ENCODE measurements at places on chromosomes 3 and 15.
A peak's percentile ranks its signal among the peaks of the same experiment; 100 is the strongest.

- peak; percentile 86 for DNase-seq
Measured at GRCh38 chr3:10511809-10512494, 6.6 kb upstream of the ATP2B2 start.

DNA sequence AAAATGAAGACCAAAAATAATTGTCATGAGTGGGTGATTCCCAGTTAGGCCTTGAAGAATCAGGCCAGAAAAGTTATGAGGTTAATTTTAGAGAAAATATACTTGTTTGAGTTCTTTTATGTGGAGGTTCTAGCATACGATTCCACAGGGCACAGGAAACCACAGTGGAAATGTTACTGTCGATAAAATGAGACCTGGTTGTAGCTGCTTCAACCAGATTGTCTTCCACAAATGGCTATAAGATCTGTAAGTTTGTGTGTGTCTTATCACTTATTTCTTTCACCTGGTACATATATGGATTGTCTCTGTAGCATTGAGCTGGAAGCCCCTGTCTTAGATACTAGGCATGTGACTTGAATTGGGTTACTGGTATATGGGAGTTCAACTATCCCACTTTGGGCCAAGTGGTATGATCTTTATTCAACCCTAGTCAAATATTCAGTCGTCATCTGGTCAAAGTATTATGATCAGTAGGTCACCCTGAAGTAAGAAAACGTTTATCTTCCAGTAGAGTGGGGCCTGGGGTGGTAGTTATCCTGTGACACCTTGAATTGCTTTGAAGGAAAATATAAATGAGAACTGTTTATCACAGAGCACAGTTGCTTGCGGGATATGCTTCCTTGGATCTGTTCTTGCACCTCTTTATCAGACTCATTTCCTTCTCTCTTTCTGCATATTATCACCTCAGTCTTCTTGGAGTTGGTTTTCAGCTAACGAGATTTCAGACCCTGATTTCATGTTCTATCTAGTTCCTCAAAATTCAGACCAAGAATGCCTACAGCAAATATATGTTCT is 21.5 kb upstream of the ZNF609 start:
- DNase-seq = no peak

GRCh38 chr3:40458473-40458872 is 1.3 kb downstream of the RPL14 start:
- no peak for DNase-seq

GRCh38 chr3:72632129-72632528 is 216.1 kb downstream of the SHQ1 start:
- no peak for DNase-seq

DNA sequence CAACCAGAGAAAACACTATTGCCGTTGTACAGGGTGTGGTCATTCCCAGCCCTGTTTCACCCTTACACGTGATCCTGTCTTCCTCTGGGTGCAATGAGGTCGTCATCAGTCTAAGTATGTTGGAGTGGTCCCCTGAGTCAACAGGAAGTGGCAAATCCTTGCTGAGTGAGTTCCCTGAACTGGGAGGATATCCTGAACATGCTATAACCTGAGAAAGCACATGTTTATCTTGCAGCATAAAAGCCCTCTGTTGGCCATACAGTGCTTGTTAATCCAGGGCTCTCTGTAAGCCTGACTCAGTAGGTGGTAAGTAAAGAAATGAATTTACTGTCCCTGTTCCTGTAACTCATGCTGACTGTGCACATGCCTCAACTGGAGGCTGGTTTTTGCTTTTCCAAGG is 477.8 kb upstream of the RGMA start:
- DNase-seq = no peak

DNA sequence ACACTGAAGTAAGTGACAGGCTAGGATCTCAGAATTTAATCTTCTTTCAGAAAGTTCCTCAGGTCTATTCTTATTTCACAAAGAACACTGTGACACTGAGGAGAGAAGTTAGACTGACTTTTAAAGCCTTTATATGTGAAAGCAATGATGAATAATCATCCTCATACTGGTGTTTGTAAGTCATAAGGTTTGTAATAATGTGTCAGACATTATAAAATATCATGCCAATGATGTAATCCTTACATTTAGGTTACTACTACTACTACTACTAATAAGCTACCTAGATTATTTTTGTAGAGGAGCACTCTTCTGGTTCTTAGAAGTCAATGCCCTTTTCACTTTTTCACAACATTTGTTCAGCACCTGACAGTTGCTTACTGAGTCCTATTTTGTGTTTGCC is 33.4 kb downstream of the FANCD2OS start:
- DNase-seq = no peak
